ENCODE measurements at places on chromosomes 13 and 19.

- no peak for DNase-seq
Measured at GRCh38 chr13:22082030-22082429, 411.2 kb downstream of the FGF9 start.

DNA sequence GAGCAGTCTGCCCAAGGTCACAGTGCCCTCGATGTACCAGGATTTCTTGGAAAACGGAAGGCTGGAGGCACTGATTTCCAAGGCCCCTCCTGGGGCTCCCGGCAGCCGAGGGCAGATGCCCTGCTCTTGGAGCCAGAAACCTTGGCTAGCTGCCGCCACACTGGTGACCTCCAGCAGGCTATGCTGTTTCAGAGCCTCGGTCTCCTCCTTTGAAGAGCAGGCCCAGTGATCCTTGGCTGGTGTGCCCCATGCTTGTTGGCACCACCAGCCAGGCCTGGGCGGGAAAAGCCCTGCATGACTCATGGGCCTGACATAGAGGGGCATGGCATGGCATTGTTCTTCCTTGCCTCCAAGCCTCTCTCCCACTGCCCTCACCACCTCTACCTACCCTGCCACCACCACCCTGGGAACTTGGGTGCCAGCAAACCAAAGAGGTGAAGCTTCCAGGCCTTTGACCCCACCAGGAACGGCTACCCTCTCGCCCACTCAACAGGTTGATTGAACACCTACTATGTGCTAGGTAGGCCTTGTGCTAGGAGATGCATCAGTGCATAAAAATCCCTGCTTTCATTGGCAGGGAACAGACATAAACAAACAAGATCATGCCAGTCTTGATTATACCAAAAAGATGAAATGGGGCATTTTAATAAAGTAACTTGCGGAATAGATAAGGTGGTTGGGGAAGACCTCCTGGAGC lies 1.6 kb upstream of the CLEC11A start:
- DNase-seq: no peak

DNA sequence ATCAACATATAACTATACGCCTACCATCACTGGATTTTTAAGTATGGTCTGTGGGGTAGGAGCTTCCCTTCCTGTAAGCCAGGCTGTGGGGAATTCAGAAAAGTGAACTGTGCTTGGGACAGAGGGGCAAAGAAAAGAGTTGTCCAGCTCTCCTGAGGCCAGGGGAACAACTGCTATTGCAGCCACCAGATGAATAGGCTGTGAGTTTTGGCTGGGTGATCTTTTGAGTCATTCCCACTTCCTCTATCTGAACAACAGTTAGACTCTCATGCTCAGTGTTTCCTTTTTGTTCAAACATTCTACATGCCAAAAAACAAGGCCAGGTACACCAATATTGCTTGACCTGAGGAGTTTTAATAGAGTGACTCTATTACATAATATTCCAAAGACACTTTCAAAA lies 426.2 kb upstream of the DACH1 start:
- no peak for DNase-seq

GRCh38 chr13:41199526-41199925 lies 5.2 kb upstream of the KBTBD7 start:
- no peak for DNase-seq

- DNase-seq: no peak
Measured at GRCh38 chr19:35116072-35116801, 614 bp downstream of the FXYD3 start.

GRCh38 chr13:32657309-32657708 lies 71.1 kb downstream of the PDS5B start:
- DNase-seq: no peak

GRCh38 chr19:40530091-40530901 lies 46.4 kb upstream of the SHKBP1 start:
- DNase-seq: no peak

- DNase-seq: no peak
Measured at GRCh38 chr13:106101201-106101600, 434.3 kb downstream of the EFNB2 start.

- DNase-seq: peak; percentile 72
Measured at GRCh38 chr19:38361633-38362075, 12.7 kb upstream of the PSMD8 start.

DNA sequence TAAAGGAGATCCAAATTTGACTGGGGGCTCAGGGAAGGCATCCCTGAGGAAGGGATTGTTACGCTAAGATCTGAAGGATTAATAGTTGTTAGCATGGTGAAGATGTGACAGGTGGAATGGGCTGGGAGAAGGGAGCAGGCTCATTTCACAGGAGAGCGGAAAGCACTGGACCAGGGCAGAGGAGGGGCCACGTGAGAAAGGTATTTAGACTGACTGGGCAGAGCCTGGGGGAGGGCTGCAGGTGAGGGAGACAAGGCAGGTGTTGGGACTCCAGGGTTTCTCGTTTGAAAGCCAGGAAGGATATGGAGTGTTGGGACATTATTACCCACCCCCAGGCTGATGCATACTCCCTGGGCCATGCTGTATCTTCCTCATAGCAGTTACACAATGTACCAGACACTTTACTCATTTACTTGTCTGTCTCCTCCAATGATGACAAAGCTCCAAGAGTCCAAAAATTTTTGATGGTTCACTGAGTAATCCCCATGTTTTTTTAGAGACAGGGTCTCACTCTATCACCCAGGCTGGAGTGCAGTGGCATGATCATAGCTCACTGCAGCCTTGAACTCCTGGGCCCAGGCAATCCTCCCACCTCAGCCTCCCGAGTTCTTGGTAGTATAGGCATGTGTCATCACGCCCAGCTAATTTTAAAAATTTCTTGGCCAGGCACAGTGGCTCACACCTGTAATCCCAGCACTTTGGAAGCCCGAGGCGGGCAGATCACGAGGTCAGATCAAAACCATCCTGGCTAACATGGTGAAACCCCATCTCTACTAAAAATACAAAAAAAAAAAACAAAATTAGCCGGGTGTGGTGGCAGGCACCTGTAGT lies 2.3 kb downstream of the TRAPPC6A start:
- no peak for DNase-seq

DNA sequence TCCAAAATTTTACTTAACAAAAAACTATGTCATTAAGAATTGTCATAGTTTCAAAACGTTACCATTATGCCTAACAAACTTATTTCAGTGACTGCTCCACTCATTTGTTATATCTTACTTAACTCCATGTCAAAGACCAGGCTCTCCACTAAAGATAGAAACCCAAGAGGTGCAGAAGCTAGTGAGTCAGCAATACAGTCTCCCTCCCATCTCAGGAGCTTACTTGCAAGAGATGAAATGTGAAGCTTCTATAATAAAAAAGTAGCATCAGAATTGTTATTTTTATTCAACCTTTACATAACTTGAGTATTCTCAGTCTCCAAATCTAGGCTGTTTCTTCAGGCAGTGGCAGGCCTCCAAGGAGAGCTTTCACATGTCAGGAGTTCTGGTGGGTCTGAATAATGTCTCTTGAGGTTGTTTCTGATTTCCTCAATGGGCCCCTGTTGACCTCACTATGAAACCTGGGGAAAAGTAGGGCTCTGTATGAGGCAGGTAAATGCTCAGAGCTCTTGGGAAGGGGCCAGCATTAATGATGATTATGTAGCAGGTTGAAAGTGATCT lies 242.0 kb downstream of the NDFIP2 start:
- DNase-seq: peak; percentile 1

- DNase-seq: no peak
Measured at GRCh38 chr19:40524133-40524549, 52.5 kb upstream of the SHKBP1 start.

DNA sequence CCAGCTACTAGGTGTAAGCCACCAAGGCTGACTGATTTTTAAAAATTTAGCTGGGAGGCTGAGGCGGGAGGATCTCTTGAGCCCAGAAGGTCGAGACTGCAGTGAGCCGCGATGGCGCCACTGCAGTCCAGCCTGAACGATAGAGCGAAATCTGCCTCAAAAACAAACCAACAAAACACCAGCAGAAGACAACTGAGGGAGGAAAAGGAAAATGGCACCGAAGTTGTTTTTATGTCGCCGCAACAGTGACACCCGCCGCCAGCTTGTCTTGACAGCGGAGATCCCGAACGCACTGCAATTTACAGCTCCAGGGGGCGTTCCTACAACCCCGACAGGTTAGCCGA lies 298 bp upstream of the FAM98C start:
- no peak for DNase-seq

- DNase-seq: no peak
Measured at GRCh38 chr13:46672338-46673090, 119.5 kb downstream of the LRCH1 start.

- DNase-seq: no peak
Measured at GRCh38 chr13:77345150-77345780, 18.4 kb upstream of the MYCBP2 start.

- DNase-seq: no peak
Measured at GRCh38 chr13:27404680-27405079, 19.7 kb upstream of the GTF3A start.

DNA sequence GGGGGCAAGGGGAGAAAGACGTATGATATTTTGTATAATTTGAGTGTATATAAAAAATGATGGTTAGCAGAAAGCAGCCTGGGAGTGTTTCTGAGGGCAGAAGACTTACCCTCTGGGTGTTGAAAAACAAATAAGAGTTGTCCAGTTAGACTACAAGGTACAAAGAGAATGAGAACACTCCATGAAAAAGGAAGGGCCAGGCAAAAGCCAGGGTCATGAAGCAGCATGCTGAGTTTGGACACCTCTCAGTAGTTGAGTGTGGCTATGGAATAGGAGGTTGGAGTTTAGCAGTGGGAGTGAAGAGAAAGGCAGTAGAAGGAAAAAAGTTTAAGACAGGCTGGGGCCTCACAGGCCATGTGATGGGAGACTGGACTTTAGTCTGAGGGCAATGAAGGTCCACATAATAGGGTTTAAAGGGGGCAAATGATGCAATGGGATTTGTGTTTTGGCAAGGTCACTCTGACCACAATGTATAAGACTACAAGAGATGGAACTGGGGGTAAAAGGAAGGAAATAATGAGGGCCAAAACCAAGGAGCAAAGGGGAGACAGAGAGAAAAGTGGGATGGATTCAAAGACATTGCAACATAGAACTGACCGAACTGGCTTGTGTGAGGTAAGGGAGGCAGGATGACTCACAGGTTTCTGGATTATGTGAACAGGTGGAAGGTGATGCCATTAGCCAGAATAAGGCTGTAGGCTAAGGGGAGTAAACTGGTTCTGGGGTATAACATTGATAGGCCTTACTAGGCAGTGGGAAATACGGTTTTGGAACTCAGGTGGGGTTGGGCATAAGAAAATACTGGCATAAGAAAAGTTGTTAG lies 76.6 kb downstream of the SERP2 start:
- DNase-seq: no peak

DNA sequence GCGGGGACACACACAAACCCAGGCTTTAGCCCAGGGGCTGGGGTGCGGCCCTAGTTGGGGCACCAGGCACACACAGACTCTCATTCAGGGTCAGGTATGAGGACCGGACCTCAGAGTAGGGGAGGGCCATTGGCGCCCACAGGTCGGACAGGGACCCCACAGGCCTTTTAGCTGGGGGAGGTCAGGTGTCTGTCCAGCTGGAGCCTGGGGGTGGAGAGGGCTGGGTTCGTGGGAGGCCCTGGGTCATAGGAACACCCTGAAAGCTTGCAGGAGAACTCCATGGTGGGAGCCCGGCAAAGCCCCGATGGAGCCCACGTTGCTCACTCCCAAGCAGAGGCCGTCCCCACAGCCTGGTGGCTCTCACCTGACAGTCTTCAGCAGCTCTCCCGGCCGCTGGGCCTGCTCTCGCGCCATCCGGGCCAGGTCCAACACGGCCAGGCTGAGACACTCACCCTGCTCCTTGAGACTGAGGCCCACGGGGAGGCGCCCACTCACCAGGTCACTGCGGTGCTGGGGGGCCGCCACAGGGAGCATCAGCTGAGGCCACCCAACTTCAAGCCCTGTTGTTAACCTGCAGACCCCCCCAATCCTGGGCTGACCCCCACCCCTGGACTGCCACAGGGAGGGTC lies 5.0 kb downstream of the JAK3 start:
- no peak for DNase-seq

GRCh38 chr13:110200276-110200870 lies 106.6 kb downstream of the COL4A1 start:
- DNase-seq: peak; percentile 40

DNA sequence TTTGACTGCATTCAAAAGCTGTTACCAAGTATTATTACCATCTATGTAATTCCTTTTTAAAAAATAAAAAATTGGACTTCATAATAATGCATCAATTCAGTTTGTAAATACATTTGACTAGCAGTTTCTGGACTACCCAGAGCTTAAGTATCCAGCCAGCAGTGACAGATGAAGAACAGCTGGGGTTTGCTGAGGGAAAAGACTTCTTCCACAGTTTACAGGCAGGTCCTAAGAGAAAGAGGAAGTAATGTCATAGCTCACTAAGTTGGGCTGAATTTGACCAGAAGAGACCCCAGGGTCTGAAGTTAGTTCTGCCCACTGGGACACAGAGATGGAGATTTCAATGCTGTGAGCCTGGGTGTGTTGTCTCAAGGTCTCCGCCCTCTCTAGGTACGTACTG lies 96.4 kb downstream of the MBNL2 start:
- DNase-seq: peak; percentile 29

DNA sequence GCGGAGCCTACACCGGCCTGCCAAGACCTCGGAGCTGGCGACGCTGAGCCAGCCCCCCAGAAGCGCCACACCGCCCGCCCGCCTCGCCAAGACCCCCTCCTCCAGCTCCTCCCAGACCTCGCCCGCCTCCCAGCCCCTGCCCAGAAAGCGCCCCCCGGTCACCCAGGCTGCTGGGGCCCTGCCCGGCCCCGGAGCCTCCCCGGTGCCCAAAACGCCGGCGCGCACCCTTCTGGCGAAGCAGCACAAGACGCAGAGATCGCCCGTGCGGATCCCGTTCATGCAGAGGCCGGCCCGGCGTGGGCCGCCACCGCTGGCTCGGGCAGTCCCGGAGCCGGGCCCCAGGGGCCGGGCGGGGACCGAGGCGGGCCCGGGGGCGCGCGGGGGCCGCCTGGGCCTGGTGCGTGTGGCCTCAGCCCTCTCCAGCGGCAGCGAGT lies 10.2 kb downstream of the C19orf25 start:
- peak; percentile 34 for DNase-seq

- no peak for DNase-seq
Measured at GRCh38 chr13:26880735-26881134, 120.1 kb upstream of the GPR12 start.

DNA sequence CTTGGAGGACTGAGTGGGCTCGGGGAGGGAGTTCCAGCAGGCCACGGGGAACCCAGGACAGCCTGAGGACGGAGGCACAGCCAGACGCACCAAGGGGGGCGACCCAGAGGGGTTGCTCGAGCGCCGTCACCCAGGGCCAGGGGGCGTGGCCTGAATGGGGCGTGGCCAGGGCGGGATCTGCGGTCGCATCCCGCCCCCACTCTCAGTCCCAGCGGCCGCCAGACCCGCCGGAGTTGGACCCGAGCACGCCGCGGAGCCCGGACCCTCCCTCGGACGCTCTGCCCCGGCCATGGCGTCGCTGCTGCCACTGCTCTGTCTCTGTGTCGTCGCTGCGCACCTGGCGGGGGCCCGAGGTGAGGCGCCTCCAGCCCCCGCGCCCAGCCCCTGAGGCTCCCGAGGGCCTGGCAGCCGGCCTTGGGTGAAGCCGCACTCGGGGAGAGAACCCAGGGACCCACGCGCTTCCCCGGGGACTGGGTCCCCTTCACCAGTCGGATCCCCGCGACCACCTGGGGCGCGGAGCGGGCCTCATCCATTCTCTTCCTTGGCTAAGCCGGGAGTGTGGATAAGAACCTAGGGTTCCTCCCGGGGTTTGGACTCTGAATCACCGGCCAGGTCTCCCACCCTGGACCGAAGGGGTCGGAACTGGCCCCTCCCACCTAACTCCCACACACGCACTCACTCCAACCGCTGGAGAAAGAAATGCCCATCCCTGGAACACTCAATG lies at the start of gene CILP2:
Gene CILP2 (plus strand): TSS at position 205 of the 724 bp plus-strand sequence. CDS start 85 bp downstream, at position 290.
- DNase-seq: no peak
